A549 treated with AZD2906 at 1 μM for 4 hours (cell line): ENCODE measurements at places on chromosomes 7 and 10. TPM values are rescaled to one million over a fixed set of nuclear protein-coding genes. Genes with fewer than 3 reads are reported as not detected.

The MOGAT3 gene
- total RNA-seq = not detected in 5 replicates

The H2AZ2 gene
- total RNA-seq = 206 to 263 TPM (median 253 TPM) in 5 replicates

The ZNF138 gene
- 2.4 to 3.0 TPM (median 2.9 TPM) in 5 replicates for total RNA-seq

The TPST1 gene
- 5.6 to 8.2 TPM (median 7.1 TPM) in 5 replicates for total RNA-seq

The BZW2 gene
- total RNA-seq = 86.7 to 102 TPM (median 90.2 TPM) in 5 replicates

The HMX3 gene
- total RNA-seq = 0.06 to 0.10 TPM (median 0.09 TPM) in 4 of 5 replicates, not detected in the other

The PRSS37 gene
- not detected in 5 replicates for total RNA-seq

The CCDC146 gene
- 0.47 to 0.77 TPM (median 0.67 TPM) in 5 replicates for total RNA-seq

The NUTM2D gene
- 1.2 to 1.7 TPM (median 1.4 TPM) in 5 replicates for total RNA-seq

The GPAM gene
- 5.5 to 6.9 TPM (median 6.6 TPM) in 5 replicates for total RNA-seq

The TYW1B gene
- total RNA-seq = 2.2 to 2.8 TPM (median 2.6 TPM) in 5 replicates

The ITGB8 gene
- 1.1 to 1.5 TPM (median 1.3 TPM) in 5 replicates for total RNA-seq

The MKX gene
- not detected in 5 replicates for total RNA-seq

The TAS2R4 gene
- total RNA-seq = 0.05 to 0.17 TPM (median 0.11 TPM) in 5 replicates

The FAM171A1 gene
- total RNA-seq = 19.8 to 23.6 TPM (median 21.8 TPM) in 5 replicates

The SYCE1 gene
- not detected in 5 replicates for total RNA-seq

The SEMA3C gene
- total RNA-seq = 46.8 to 78.3 TPM (median 66.1 TPM) in 5 replicates

The RBM20 gene
- total RNA-seq = 3.3 to 4.3 TPM (median 3.8 TPM) in 5 replicates

The TMEM196 gene
- total RNA-seq = not detected in 5 replicates

The MYPN gene
- 1.8 to 2.5 TPM (median 2.1 TPM) in 5 replicates for total RNA-seq

The ATP6V0A4 gene
- total RNA-seq = 0.13 to 0.29 TPM (median 0.21 TPM) in 5 replicates

The SPDYE3 gene
- total RNA-seq = 0.03 TPM in 1 of 5 replicates, not detected in the others

The ELN gene
- total RNA-seq = 0.12 to 0.16 TPM (median 0.14 TPM) in 4 of 5 replicates, not detected in the other
